ENCODE measurements at places on chromosomes 5 and 9.

DNA sequence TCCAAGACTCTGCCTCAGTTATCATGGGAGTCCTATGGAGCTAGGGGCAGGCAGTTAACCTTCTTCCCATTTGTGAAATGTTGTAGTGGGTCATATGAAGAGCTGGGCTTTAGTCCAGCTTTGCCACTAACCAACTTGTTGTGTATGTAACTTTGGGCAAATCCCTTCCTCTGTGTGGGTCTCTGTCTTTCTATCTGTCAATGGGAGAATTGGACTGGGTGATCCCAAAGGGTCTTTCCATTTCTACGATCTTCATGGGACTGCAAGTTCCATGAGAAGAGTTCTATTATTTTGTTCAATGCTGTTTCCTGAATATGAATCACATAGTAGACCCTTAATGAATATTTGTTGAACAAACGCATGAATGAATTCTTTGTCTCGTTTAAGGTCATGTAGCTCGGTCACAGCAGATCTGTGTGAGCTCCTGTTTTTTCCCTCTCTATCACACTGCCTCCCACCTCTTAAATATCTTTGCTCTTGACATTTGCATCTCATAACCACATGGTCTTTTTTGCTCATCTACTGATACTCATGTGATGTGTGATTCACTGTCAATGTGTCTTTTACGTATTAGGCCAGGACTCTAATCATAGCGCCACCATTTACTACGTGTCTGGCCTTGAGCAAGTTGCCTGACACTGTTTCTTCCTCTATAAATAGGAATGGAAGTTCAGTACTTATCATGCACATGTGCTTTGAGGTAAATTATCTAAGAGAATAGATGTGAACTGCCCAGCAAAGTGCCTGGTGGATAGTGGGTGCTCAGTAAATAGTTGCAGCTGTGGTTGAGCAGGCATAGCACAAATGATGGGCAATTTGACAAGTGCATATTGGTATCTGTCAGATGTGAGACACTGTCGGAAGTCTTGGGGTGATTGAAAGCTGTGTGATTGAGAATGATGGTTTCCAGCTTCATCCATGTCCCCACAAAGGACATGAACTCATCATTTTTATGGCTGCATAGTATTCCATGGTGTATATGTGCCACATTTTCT is 37.4 kb downstream of the PTTG1 start:
- peak; percentile 27 for DNase-seq

DNA sequence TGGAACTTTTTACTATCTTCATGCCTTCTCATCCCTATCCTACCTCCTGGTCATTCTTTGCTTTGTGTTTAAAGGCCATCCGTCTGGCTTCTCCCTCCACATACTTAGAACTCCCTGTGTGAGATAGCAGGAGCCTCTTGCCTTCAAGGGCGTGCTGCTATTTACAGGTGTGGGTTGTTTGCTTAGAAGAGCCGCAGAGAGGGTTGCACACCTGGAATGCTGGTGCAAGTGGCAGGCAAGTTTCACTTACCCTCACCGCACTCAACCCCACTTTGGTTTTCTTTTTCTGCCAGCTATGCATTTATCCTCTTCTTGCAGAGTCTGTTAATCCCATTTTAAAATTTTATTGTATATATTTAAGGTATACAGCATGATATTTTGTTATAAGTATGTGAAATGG is 12.6 kb downstream of the SKP2 start:
- no peak for DNase-seq

- peak; percentile 18 for DNase-seq
Measured at GRCh38 chr9:91766315-91767069, 183.5 kb downstream of the ROR2 start.

GRCh38 chr9:4987961-4988421 is 2.9 kb downstream of the JAK2 start:
- DNase-seq = peak; percentile 91

DNA sequence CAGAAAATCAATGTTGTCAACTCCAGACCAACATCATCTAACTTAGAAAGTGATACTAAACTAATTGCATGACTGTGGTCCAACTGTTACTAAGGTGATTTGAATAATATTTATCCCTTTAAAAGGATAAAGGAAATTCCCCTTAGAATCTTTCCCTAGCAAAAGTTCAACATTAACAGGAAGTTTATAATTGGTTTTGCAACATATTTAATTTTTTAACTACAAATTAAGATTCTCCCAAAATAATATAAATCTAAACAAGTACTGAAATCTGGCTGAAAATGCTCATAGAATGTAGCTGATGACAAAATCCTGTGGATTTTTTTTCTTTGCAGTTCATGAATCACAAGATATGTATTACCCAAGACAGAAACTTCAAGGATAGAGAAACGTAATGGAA is 151.4 kb downstream of the LPAR1 start:
- DNase-seq = no peak

DNA sequence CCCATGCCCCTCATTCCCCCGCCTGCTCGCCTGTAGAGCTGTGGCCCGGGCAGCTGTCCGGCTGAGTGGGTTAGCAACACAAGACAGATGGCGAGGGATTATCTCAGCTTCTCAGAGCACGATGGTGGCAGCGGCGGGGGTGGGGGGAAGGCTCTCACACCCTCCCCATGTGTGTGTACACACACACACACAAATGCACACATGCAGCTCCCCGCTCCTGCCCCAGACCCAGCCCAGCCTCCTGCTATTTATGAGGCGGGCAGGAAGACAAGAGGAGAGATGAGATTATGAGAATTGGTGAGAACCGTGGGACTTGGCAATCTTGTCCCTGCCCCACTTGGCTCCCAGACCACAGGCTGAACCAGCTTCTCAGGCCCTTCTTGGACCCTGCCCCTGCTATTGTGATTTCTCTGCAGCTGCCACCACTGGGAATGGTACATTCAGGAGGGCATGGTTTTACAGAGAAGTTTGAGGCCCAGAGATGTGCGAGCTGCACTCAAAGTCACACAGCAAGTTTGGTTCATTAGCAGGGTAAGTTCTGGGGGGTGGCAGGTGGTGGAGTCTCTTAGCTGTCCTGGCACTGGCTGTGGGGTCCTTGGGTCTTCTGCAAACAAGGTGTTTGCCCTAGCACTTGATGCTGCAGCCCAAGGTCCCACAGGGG is 51.0 kb upstream of the PSD2 start:
- no peak for DNase-seq

GRCh38 chr9:95373782-95374487 is 56.4 kb upstream of the FANCC start:
- no peak for DNase-seq

DNA sequence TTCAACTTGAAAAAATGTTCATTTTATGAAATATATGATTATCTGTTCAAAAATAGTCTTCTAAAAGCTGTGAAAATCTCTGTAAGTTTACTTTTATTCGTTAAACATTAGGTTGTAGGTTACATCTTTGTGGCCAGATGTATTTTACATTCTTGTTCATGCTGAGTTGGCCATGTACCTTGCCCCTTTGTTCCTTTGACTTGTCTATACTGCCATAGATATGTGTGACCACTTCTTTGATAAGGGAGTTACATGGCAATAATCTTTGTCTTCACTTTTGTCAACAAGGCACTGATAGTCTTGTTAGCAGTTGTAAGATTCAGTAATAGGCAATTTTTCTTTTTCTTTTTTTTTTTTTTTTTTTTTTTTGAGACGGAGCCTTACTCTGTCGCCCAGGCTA is 15.9 kb downstream of the SEC24A start:
- no peak for DNase-seq

- DNase-seq = no peak
Measured at GRCh38 chr5:84113246-84114105, 271.2 kb downstream of the EDIL3 start.

DNA sequence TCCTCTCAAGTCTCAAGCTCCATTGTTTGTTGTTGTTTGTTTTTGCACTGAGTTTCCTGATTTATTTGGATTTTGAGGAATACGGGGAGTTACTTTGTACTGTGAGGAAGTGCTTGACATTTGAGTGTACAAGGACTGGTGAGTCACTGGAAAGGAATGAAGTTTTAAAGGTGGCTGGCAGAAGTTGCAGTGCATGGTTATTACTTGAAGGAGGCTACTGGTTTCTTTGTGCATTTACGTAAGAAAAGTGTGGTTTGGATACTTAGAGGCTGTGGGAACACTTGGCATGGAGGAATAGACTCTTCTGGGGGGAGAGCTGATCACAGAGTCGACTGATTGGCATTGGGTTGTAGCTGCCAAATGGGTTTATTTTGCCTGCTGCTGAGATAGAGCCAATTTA is 919.0 kb downstream of the TAF11L14 start:
- no peak for DNase-seq

DNA sequence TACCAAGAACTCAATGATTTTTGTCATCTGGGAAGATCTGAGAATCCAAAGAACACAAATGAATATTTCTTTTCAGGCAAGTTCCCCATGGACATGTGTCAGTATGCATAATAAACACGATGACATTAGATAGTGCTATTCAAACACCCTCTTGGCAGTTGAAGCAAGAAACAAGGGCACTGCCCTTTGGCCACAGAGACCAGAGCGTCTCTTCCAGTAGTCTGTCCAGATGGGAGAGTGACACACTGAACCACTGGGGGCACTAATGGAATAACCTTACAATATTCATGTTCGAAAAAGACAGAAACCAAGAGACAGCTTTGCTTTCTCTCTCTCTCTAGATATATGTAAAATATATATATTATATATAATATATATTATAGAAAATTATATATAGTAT is 301.9 kb downstream of the CTNND2 start:
- DNase-seq = peak; percentile 18

- DNase-seq = no peak
Measured at GRCh38 chr5:172050080-172050479, 43.6 kb upstream of the FBXW11 start.

- no peak for DNase-seq
Measured at GRCh38 chr9:26125693-26126092, 447.4 kb upstream of the TUSC1 start.

DNA sequence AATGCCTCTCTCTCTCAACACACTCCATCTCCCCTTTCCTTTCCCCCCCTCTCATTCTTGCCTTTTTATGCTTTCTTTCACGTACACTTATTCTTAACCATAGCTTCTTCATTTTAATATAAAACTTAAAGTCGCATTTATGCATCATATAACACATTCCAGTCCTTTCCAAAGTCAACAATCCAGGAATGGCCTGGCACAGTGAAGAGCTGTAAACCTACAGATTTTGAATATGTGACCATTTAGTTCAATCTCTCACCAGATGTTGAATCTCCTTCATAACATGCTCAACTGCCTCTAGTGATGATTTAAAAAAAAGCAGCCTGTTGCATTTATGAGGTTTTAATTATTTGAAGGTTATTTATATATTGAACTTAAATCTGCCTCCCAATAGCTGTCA is 186.2 kb upstream of the GRAMD2B start:
- DNase-seq = no peak

- DNase-seq = no peak
Measured at GRCh38 chr9:126421567-126422428, 95.2 kb downstream of the MVB12B start.

DNA sequence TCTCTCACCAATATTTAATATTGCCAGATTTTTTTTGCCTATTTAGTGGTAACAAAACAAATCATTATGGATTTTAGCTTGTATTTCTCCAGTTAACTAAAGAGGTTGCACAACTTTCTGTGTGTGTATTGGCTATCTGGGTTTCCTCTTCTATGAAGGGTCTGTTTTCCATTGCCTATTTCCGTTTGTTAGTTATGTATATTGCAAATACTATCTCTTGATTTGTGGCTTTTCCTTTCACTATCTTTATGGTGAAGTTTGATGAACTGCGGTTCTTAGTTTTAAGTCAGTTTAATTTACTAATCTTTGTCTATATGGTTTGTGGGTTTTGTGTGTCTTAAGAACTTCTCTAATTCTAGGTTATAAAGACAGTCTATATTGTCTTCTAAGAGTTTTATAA is 136.3 kb downstream of the CEP120 start:
- no peak for DNase-seq

GRCh38 chr9:130885484-130886375 is 10.9 kb downstream of the QRFP start:
- no peak for DNase-seq

DNA sequence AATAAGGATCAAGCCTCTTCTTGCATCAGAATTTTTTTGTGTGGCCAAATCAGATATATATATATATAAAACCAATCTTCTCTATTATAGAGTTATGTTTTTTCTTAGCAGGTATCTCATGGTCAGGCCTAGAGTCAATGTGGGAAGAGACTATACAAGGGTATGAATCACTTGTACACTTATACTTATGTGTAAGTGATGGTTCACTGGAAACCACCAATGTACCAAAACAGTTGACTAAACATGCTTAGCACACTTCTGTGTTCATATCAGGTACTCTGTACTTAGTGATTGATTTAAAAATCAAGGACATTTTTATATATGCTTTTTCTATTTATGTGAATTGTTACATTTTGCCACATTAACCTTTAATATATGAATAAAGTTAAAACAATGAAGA is 92.6 kb downstream of the CWC27 start:
- no peak for DNase-seq

DNA sequence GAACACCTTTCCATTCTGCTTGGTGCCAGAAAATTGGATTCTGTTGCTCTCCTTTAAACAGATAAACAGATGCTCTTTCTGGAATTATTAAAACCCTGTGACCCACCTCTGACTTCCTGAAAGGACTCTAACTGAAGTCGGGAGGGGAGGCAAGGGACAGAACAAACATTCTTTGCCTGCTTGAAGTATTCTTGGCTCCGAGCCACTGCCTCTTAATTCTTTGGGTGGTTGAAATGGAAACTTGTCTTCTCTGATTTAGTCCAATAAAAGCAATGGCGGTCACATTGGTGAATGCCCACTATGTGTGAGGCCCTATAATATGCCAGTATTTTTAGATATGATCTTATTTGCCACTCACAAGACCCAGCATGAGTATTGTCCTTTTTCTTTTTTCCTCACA is 236.8 kb downstream of the SLIT3 start:
- no peak for DNase-seq

DNA sequence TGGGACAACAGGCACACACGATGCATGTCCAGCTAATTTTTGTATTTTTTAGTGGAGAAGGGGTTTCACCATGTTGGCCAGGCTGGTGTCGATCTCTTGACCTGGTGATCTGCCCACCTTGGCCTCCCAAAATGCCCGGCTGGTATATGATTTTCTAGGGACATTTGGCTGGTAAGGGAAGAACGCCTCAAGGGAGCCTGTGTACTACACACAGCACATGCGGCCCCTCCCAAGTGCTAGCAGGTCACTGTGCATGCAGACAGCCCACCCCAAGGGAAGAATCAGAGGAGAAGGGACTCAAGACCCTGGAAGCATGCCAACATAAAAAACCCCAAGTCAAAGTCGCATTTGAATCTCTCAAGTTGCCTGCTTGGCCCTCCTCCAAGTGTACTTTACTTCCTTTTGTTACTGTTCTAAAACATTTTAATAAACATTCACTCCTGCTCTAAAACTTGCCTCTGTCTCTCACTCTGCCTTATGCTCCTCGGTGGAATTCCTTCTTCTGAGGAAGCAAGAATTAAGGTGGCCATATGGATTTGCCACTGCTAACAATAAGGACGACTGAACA is 24.3 kb upstream of the OTULINL start:
- peak; percentile 64 for DNase-seq

GRCh38 chr5:153879596-153879995 is 159.1 kb downstream of the FAM114A2 start:
- no peak for DNase-seq

- DNase-seq = no peak
Measured at GRCh38 chr5:169591636-169592035, 8.1 kb downstream of the SPDL1 start.

- DNase-seq = no peak
Measured at GRCh38 chr5:154782812-154783592, 27.8 kb downstream of the LARP1 start.

- no peak for DNase-seq
Measured at GRCh38 chr5:78573318-78573717, 75.3 kb downstream of the LHFPL2 start.

- no peak for DNase-seq
Measured at GRCh38 chr9:27836661-27837401, 263.6 kb upstream of the C9orf72 start.

- DNase-seq = peak; percentile 69
Measured at GRCh38 chr5:62260513-62260912, 45.5 kb upstream of the KIF2A start.

Measured in hematopoietic multipotent progenitor cell treated with erythropoietin and hydrocortisone succinate and interleukin-3 and kit ligand, for 4 days (in vitro differentiated cells).